ENCODE measurements at places on chromosomes 13 and 19. TPM values are rescaled to one million over a fixed set of nuclear protein-coding genes. Genes with fewer than 3 reads are reported as not detected.

ZNF345 gene
- not detected for total RNA-seq

CCDC159 gene
- total RNA-seq, result 3.3 TPM

HNRNPA1L2 gene
- 5.3 TPM for total RNA-seq

CYP2F1 gene
- total RNA-seq, result not detected

LRRC63 gene
- not detected for total RNA-seq

CLDND2 gene
- total RNA-seq, result 12.5 TPM

KLK3 gene
- not detected for total RNA-seq

CCDC169 gene
- 0.28 TPM for total RNA-seq

PTH2 gene
- not detected for total RNA-seq

MRPS12 gene
- 222 TPM for total RNA-seq

APOC1 gene
- 124 TPM for total RNA-seq

JAK3 gene
- 0.19 TPM for total RNA-seq

PRTN3 gene
- total RNA-seq, result 0.62 TPM

MAP4K1 gene
- total RNA-seq, result 0.85 TPM

CD37 gene
- not detected for total RNA-seq

ZNF763 gene
- not detected for total RNA-seq

GNG8 gene
- total RNA-seq, result not detected

CATSPERD gene
- total RNA-seq, result not detected

CPB2 gene
- total RNA-seq, result not detected

AP1M2 gene
- 40.1 TPM for total RNA-seq

SSC5D gene
- 0.53 TPM for total RNA-seq

SUPT20H gene
- total RNA-seq, result 23.3 TPM

LPAR6 gene
- total RNA-seq, result 0.82 TPM

CPAMD8 gene
- total RNA-seq, result 0.11 TPM

CD320 gene
- total RNA-seq, result 83.4 TPM

ANKLE1 gene
- total RNA-seq, result 0.50 TPM

DOCK6 gene
- total RNA-seq, result 8.0 TPM

COX7A1 gene
- not detected for total RNA-seq

CD22 gene
- 0.95 TPM for total RNA-seq

CGB5 gene
- total RNA-seq, result 0.59 TPM

SULT2A1 gene
- not detected for total RNA-seq

CACNG7 gene
- 8.6 TPM for total RNA-seq

OLFM2 gene
- total RNA-seq, result 10.4 TPM

SOX1 gene
- not detected for total RNA-seq

SBK2 gene
- 1.3 TPM for total RNA-seq

SIX5 gene
- 25.4 TPM for total RNA-seq

OLFM4 gene
- total RNA-seq, result not detected

DIS3 gene
- total RNA-seq, result 21.2 TPM

C3 gene
- 50.4 TPM for total RNA-seq

CGB8 gene
- 1.9 TPM for total RNA-seq

TRAPPC2B gene
- total RNA-seq, result 16.7 TPM

CRX gene
- not detected for total RNA-seq

CDX2 gene
- total RNA-seq, result 1.2 TPM

BRME1 gene
- total RNA-seq, result 0.37 TPM

PALM gene
- 18.2 TPM for total RNA-seq

IZUMO1 gene
- total RNA-seq, result not detected

EXOC3L2 gene
- total RNA-seq, result 1.7 TPM

CLN5 gene
- total RNA-seq, result 8.1 TPM

FAM174C gene
- 50.5 TPM for total RNA-seq

CCDC9 gene
- total RNA-seq, result 24.9 TPM

ATP7B gene
- 2.7 TPM for total RNA-seq

MEIS3 gene
- total RNA-seq, result 41.8 TPM

BRSK1 gene
- 2.9 TPM for total RNA-seq

C5AR1 gene
- 2.2 TPM for total RNA-seq

MKNK2 gene
- 81.7 TPM for total RNA-seq

PRRG2 gene
- 0.93 TPM for total RNA-seq

CAPS gene
- 0.86 TPM for total RNA-seq

PEG3 gene
- total RNA-seq, result not detected

GARIN5A gene
- 2.0 TPM for total RNA-seq

Data from A549 treated with GW870086 at 1 μM for 4 hours (cell line).